ENCODE measurements at places on chromosomes 11 and 22.

DNA sequence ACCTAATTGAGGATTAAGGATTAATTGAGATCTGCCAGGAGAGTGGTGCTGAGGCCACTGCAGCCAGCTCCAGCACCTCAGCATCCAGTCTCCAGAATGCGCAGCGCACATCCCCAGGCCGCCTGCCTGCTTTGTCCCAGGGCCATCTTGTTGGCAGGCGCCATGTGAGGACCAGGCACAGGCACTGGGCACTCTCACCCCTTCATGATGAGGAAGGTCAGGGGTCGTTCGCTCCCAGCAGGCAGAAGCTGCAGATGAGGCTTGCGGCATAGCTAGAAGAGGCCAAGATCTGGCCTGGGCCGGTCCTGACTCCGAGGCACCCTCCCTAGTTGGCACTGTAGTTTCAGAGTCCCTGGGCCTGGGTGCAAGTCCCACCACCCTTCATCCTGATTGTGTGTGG is 6.4 kb downstream of the CABP2 start:
- DNase-seq = no peak

DNA sequence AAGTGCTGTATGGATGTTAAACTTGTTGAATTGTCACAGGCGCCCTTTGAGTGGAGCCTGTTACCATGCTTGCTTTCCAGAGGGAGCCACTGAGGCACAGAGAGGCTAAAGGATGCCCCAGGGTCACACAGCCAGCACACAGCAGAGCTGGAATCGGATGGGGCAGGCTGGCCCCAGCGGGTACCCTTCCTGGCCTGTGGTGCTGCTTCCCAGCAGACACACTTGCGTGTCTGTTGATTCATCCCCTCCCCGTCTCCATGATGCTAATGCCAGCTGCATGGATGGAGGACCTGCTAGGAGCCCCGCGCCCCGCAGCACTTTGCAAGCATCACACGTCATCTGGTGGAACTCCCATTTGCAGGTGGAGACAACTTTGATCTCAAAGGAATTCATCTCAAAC is 52.4 kb upstream of the SHISAL1 start:
- no peak for DNase-seq

DNA sequence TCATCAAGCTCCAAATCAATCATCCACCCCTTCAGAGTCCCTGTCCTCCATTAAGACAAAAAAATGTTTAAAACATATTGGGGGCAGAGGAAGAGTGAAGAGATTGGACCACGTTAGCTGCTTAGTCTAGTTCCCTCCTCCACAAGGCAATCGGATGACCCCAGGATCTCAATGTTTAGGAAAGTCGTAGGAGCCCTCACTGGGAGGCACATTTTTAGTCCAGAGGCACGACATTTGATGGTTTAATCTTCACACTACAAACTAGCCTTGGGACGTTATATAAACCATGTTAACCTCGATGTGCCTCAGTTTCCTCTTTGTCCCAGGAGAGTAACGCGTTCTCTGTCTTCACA is 588 bp upstream of the FAT3 start:
- DNase-seq = no peak

DNA sequence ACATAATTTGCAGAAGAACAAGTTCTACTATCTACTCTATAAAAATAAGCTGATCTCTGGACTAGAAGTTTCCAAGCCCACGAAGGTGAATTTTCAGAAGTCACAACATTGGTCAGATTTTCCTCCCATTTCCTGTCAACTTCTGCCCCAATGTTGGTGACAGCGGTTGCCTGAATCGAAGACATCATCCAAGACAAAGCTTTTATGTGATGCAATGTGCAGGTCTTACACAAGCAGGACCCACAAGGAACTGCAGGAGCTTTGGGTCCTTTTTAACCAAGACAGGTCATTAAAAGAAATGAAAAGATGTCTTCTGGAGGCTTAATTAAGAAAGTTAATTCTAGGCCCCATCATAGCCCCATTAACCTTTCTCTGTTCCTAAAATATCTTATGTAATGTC is 125.6 kb upstream of the BLID start:
- no peak for DNase-seq

DNA sequence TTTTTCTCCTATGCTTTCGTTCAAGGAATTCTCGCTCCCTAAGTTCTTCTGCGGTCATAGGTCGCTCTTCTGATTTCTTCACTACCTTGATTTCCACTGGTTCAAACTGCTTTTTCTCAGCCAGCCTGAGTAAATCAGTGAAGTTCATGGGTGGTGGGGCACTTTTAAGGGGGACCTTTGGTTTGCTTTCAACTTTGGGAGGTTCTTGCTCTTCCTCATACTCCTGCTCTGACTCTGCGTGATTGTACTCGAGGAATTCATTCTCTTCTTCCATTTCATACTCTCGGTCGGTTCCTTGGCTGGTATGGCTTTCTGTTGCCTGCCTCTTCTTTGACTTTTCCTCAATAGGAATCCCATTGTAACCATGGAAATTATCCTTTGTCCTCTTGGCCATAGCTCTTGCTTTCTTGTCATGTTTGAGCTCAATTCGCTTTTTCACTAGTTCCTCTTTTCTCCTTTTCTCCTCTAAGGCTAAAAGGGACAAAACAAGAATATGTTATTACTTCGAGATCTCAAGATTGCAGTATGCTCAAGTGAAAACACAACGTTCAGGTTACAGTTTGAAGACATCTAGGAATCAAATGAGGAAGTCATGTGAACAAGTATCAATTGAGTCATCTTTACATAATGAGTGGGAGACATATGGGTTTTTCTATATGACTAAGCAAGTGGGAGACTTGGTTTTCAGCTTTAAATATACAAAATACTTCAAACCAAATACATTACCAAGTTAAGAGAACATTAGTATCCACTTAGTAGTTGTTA is 16.2 kb downstream of the MISFA start:
- DNase-seq = no peak
